ENCODE measurements at places on chromosomes 3 and 15. TPM values are rescaled to one million over a fixed set of nuclear protein-coding genes. Genes with fewer than 3 reads are reported as not detected.

Gene GOLGA8M
- 0.26 TPM for total RNA-seq

Gene MYO5C
- total RNA-seq, result 13.0 TPM

Gene STIMATE
- 8.0 TPM for total RNA-seq

DNA sequence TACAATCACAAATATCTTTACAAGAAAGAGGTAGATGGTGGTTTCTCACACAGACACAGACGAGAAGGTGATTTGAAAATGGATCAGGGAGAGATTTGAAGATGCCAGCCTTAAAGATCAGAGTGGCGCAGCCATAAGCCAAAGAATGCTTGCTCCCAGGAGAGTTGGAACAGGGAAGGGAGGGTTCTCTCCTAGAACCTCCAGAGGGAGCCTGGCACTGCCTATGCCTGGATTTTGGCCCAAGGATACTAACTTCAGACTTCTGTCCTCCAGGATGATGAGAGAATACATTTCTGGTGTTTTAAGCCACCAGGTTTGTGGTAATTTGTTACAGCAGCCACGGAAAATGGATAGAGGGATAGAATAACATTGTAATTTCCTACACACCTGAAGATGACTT, 279.1 kb downstream of the FAM43A start:
- DNase-seq, result no peak

DNA sequence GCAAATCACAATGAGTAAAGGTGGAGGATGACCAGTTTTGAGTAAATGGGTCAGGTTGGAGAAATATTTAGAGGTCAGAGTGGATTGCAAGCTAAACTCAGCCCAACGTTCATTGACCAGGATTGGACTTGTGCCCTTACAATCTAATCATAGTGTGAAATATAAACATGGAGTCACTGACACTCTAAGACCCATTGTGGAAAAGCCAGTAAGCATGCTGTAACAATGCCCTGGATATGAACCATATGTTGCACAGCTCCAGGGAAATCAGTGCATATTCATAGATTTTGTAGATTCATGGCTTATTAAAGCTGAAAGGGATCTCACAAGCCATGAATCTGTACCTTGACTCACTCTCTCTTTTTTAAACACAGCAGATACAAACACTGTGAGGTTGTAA, 660.2 kb upstream of the LMCD1 start:
- no peak for DNase-seq

- no peak for DNase-seq
Observed at GRCh38 chr3:96705895-96706294, 108.5 kb upstream of the EPHA6 start.
